ENCODE measurements at places on chromosomes 4 and X.
A peak's percentile ranks its signal among the peaks of the same experiment; 100 is the strongest.

- DNase-seq: no peak
- H3K27ac ChIP-seq: no peak overlapping the region
- no peaks in the 10 kb centered on the region for H3K36me3 ChIP-seq
These were observed 67.8 kb upstream of the ETNPPL start for GRCh38 chr4:108830509-108831244.

GRCh38 chr4:5051278-5052203 lies at the start of gene STK32B:
TSS of gene STK32B (plus strand) at chr4:5051480.
- no peaks in the 10 kb centered on the region for H3K4me1 ChIP-seq
- H3K4me3 ChIP-seq: peak within 1 kb of the TSS; percentile 51
- DNase-seq: peak; percentile 59
- H3K27ac ChIP-seq: peak within 1 kb of the TSS; percentile 40
- H3K27me3 ChIP-seq: no peaks in the 10 kb centered on the region

DNA sequence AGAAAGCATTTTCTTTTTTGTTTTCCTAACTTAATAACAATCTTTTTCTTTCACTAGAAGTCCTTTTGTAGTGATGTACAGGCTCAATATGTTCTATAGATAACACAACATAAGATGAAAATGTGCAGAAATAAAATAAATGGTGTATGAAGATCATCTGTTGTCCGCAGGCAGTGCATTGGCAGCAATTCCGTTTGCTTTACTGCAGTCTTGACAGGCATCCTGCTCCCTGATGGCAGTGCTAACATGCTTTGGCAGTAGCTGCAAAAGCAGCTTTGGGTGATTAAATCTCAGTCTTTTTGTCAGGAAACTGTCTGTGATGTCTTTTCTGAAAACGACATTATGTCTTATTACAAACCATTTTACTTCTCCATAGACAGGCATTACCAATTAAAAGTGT lies 131.4 kb downstream of the TRAM1L1 start:
- H3K27me3 ChIP-seq: no peaks in the 10 kb centered on the region
- H3K4me1 ChIP-seq: no peaks in the 10 kb centered on the region
- no peak overlapping the region for H3K27ac ChIP-seq
- no peaks in the 10 kb centered on the region for H3K36me3 ChIP-seq
- DNase-seq: no peak

- DNase-seq: peak; percentile 44
- H3K27me3 ChIP-seq: no peaks in the 10 kb centered on the region
- no peaks in the 10 kb centered on the region for H3K36me3 ChIP-seq
- peak overlapping the region; percentile 95 for H3K27ac ChIP-seq
- peak overlapping the region; percentile 63 for H3K4me3 ChIP-seq
These were observed 866 bp upstream of the UVSSA start for GRCh38 chr4:1345903-1346780.

- no peak overlapping the region for H3K4me3 ChIP-seq
- no peak for DNase-seq
- no peak overlapping the region for H3K27ac ChIP-seq
- no peaks in the 10 kb centered on the region for H3K36me3 ChIP-seq
- H3K4me1 ChIP-seq: no peaks in the 10 kb centered on the region
These were observed 1328.0 kb downstream of the FSTL5 start for GRCh38 chr4:160835789-160836188.

All from uterus (tissue), 4 donors.